ENCODE measurements at places on chromosomes 1 and 21.

- DNase-seq: no peak
Observed at GRCh38 chr1:115507901-115508300, 133.9 kb upstream of the VANGL1 start.

DNA sequence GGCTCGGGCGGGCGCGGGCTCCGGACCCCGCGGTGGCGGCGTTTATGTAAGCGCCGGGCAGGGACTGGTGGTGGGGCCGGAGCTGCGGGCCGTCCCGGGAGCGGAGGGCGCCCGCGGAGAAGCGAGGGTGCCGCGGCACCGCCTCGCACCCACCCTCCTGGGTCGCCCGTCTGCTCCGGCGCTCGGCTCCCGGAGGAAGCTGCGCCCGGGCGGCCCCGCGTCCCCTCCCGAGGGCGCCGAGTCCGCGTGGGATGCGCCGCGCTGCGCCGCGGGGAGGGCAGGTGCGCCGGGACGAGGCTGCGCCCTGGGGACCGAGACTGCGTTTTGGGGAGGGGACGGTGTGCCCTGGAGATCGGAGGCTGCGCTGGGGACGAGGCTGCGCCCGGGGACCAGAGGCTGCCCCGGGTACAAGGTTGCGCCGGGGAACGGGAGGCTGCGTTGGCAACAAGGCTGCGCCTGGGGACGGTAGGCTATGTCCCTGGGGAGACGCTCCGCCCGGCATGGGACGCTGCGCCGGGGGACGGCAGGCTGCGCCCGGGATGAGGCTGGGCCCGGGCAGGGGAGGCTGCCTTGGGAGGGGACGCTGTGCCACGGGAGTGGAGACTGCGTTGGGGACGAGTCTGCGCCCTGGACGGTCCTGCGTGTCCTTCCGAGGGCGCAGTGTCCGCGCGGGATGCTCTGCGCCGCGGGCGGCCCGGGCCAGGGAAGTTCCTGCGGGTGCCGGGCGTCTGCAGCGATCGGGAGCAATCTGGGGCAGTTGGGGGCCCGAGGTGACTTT is 627 bp downstream of the ADARB1 start:
- peak; percentile 43 for DNase-seq

DNA sequence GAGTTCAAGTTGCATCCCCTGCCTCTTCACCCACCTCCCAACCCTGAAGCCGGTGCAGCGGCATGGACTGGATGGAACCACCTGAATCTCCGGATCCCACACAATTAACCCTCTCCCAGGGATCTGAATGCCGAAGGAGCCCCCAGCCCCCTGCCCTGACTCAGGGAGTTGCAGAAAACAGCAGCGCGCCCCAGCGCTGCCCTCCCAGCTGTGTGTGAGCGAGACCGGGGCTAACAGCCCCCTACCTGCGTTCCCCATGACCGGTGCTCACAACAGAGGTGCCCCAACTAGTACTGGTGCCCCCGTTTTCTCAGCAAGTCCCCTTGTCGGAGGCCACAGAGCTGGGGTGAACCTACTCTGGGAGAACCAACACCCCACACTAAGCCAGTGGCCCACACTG is 136.8 kb downstream of the PRDM16 start:
- no peak for DNase-seq

DNA sequence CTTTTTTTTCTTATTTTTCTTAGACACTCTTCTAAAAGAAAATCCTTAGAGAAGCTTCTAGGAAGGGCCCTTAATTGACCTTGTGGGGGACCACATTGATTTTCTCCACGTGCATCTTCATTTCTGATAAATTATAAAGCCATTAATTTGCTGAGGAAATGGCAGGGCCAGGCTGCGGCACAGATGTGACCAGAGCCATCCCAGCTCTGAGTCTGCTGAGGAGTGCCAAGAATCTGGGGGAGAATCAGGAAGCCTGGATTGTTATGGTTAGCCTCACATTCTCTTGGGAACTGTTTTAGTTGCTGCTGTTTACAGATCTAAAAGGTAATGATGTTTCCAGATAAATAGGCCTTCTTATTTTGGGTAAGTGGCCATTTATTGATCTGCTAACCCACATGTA is 16.2 kb downstream of the PROX1 start:
- no peak for DNase-seq

GRCh38 chr1:201444792-201445191 is 23.3 kb upstream of the TNNI1 start:
- peak; percentile 29 for DNase-seq

DNA sequence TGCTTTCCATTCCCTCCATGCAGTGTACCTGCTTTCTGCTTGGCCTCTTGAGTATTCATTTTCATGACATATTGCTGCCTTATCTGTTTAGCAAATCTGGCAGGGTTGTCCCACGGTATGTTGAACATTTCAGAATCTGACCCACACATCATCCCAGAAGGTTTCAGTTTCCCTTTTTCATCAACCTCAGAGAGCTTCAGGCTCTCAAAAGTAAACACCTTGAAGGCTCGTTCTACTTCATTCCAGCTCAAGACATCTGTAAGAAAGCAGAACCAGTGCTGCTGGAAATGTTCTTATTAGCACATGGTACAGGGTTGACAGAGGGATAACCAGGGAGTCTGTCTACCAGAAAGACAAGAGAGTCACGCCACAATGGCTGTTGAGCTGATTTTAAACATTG is 103.6 kb downstream of the SPAG17 start:
- no peak for DNase-seq

DNA sequence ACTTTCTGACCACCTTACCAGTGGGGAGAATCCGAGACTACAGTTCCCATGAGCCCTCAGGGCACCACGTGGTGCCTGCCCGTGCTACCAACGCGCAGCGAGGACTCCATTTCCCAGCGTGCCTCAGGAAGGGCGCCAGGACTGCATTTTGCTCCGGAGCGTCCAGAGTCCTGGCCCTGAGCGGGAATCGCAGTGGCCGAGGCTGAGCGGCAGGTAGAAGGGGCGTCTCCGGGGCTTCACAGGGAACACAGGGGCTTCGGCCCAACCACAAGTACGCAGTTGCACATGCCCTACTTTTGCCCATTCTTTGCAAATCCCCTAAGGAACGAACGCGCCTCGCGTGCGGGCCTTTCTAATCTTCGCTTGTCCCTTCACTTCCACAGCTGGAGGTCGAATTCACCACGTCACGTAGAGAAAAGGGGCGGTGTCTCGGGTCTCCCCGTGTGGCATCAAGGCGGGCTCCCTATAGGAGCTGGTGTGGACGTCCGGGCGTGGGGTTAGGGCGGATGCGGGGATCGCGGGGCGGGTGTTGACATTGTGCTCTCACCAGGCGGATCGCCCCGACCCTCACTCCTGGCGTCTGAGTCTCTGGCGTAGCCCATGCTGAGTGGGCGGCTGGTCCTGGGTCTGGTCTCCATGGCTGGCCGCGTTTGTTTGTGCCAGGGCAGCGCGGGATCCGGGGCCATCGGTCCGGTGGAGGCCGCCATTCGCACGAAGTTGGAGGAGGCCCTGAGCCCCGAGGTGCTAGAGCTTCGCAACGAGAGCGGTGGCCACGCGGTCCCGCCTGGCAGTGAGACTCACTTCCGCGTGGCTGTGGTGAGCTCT is at the start of gene BOLA1:
TSS of gene BOLA1 (plus strand) at position 109 of the 825 bp plus-strand sequence. CDS start at position 601, 492 bp downstream.
- DNase-seq: peak; percentile 91

DNA sequence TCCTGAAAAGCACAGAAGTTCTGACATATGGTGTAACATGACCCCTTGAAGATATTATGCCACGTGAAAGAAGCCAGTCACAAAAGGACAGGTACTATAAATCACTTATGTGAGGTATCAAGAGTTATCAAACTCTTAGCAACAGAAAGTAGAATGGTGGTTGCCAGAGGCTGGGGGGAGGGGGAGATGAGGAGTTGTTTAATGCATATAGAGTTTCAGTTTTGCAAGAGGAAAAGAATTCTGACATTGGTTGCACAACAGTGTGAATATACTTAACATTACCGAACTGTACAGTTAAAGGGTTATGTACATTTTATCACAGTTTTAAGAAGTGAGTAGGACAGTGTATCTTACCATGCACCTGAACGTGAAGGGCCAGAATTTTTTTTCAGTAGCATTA is 80.0 kb downstream of the USP25 start:
- peak; percentile 81 for DNase-seq

- DNase-seq: no peak
Observed at GRCh38 chr1:71733121-71733520, 549.2 kb downstream of the NEGR1 start.

DNA sequence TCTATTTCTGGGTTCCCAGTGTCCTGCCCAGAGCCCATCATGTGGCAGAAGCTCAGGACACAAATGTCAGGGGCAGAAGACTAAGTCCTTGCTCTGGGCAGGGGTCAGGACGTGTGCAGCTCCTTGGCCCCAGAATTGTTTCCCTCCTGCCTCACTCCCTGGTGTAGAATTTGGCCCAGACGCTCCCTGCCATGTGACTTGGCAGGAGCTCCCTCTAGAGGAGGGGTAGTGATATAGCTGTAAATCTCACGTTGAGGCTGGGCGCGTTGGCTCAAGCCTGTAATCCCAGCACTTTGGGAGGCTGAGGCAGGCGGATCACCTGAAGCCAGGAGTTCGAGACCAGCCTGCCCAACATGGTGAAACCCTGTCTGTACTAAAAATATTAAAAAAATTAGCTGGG is 91.2 kb downstream of the UBIAD1 start:
- DNase-seq: no peak

DNA sequence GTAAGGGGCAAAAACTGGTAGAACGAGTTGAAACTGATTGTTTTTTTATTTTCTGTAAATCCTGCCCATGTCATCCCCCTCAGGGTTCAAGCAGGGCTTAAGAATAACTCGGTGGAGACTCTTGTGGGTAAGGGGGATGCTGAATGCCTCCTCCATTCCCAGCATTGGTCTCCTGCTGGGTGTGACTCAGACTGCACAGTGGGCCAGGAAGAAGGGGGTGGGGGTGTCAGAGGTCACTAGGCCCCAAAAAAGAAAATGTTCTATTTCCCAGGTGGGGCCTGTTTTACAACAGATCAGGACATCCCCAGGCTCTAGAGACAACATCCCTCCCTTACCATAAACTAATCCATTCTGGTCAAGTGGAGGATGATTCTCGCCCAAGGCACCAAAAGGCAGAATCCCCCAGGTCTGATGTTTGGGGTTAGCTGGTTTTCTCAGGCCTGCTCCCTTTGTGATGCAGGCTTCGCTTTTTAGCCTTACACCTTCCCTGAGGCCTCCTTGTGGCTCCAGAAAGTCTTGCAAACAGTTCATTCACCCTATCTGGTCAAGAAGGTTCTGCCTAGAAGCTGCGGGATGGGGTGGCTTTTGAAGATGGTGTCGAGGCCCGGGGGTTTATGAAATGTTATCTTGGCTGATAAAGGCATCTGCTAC is 10.7 kb upstream of the GRHL3 start:
- peak; percentile 46 for DNase-seq

- DNase-seq: no peak
Observed at GRCh38 chr21:39663066-39663465, 50.3 kb downstream of the B3GALT5 start.

GRCh38 chr1:190312763-190313162 is 164.9 kb downstream of the BRINP3 start:
- DNase-seq: no peak

All from fibroblast of villous mesenchyme (primary cell).